ENCODE measurements at places on chromosomes 5 and 9.

- DNase-seq, result peak; percentile 93
These were observed 4.6 kb downstream of the TEX48 start for GRCh38 chr9:114677418-114677817.

- no peak for DNase-seq
These were observed 126.5 kb downstream of the MRPL36 start for GRCh38 chr5:1673042-1673677.

GRCh38 chr9:133604214-133604613, 5.0 kb downstream of the FAM163B start:
- DNase-seq, result no peak

DNA sequence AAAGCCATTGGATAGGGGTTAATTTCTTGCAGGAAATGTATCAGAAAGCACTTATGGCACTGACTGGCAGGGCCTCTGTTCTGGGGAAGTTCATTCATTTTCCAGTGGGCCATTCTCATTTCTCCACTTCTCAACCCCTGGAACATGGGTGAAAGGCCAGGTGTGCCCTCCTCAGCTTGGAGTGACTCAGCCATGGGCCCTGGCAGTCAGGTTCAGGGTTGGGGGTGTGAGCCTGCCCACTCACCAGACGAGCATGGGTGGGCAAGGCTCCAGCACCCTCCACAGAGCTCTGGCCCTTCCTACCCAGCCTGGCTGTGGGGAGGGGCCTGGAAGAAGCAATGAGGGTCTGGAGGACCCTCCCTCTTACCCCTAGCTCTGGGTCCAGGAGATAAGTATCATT, 174.4 kb downstream of the HSPA4 start:
- DNase-seq, result no peak

GRCh38 chr5:78992146-78992545, 7.0 kb upstream of the ARSB start:
- DNase-seq, result no peak

GRCh38 chr9:34687276-34688030, 3.6 kb downstream of the CCL19 start:
- DNase-seq, result no peak

DNA sequence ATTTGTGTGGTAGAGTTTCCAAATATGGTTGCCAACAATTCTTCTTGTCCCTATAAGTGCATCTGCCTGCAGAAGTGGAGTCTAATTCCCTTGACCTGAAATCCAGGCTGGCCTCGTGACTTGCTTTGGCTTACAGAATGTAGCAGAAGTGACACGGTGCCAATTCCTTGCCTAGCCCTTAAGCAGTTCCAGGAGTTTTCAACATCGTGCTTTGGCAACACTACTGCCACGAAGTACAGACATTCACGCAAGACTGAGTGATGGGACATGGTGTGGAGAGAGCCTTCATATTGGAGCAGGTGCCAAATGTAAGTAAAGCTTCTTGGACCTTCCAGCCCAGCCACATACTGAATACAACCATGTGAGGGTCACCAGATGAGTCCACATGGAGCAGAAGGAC, 92.9 kb upstream of the NEK6 start:
- DNase-seq, result no peak

GRCh38 chr5:95048628-95049027, 236.3 kb downstream of the MCTP1 start:
- no peak for DNase-seq

- DNase-seq, result no peak
These were observed 650 bp downstream of the GPR107 start for GRCh38 chr9:130054325-130054786.

DNA sequence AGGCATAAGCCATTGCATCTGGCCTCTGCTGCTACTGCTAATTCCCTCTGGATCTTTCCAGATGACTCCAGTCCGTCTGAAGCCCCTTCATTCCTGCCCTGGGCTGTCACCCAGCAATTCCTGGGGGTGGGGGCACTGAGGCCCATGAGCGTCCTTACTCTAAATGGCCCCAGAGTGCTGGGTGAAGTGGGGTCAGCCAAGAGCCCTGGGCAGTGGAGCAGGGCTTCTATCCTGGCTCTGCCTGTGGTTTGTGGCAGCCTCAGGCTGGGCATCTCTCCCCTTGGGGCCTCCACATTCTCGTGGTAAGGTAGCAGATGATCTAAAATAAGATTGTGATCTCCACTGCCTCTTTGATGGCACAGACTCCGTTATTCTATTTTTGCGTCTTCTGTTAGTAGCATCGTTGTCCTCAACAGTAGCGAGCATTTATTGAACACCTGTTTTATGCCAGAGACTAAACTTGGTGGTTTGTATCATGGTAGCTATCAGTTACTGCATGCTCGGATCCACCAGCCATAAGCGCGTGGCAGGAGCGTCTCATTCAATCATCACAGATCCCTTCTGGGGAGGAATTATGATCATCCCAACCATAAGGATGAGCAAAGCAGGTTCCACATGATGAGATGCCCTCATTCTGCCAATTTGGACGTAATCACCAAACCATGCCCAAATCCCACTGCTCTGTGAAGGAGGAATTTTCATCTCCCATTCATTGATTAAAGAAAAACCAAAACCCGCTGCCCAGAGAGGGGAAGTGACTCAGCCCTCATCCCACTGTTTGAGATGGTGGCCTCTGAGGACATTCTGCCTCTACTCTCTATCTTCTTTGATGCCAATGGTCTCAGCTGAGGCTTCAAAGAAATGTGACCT, 21.9 kb upstream of the DUSP1 start:
- DNase-seq, result no peak

DNA sequence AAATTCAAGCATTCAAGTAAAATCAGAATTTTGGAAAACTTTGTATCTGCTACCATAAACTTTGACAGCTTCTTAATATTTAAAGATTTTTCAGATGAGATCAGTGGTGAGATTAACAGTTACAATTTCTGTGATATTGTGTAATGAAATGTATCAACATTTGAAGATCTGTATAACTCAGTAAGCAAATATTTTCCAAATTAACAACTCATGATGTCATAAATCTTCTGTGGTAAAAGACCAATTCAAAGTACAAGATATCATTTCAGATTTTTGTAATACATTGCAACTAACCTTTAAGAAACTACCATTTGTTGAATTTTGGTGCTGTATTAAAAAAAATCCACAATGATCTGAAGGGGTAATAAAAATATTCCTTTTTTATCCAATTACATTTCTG, 352.2 kb downstream of the KIAA0825 start:
- DNase-seq, result no peak

GRCh38 chr5:96745844-96746531, 61.8 kb downstream of the ERAP1 start:
- DNase-seq, result no peak

GRCh38 chr9:4774209-4774608, 18.5 kb upstream of the RCL1 start:
- peak; percentile 36 for DNase-seq

DNA sequence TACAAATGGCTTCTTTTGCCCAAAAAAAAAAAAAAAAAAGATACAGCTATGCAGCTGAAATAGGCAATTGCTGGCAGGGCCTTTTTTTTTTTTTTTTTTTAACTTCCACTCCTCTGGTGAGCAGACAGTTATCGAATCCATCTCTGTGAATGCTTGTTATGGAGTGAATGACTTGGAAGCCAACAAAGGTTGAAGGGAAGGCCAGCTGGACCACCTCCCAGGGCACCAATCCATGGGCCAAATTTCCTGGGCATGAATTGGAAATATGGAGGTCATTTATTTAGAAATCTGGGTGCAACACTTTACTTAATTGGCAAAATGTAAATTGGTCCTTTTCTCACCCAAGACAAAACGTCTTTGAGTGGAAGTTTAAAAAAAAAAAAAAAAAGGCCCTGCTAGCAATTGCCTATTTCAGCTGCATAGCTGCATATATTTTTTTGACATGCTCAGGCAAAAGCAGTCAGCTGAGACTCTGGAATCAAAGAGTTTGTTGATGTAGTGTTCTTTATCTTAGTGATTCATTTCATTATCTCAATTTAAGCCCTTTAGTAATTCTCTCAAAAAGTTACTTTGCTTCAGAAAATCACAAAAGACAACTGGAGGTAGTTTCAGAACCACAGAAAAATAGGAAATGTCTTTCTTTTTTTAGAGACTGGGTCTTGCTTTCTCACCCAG, 392.2 kb upstream of the KLF4 start:
- DNase-seq, result no peak

DNA sequence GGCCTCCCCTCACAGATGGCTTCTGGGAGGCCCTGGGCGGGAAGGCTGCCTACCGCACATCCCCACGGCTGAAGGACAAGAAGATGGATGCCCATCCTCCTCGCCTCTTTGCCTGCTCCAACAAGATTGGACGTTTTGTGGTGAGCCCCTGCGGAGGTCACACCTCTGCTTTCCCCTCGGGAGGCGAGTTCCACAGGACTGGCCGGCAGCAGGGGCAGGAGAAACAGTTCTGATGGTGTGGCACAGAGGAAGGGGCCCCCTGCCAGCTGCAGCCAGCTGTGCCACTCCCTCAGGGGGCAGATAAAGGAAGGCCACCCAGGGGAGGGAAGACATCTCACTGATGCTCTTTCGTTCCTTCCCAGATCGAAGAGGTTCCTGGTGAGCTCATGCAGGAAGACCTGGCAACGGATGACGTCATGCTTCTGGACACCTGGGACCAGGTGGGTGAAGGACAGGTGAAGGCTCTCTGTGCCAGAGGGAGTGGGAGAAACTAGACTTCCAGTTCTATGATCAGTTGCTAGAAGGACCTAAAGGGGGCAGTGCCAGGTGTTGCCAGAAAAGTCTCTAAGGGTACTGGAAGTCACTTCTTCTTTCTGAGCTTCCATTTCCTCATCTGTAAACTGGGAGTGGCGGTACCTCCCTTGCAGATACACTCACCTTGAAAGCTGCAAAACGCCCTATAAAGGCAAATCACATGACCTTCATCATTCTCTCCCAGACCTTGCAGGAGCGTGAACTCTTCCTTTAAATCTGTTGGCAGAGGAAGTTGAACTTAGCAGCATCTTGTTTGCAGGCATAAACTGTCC, 41.0 kb downstream of the STOM start:
- no peak for DNase-seq

DNA sequence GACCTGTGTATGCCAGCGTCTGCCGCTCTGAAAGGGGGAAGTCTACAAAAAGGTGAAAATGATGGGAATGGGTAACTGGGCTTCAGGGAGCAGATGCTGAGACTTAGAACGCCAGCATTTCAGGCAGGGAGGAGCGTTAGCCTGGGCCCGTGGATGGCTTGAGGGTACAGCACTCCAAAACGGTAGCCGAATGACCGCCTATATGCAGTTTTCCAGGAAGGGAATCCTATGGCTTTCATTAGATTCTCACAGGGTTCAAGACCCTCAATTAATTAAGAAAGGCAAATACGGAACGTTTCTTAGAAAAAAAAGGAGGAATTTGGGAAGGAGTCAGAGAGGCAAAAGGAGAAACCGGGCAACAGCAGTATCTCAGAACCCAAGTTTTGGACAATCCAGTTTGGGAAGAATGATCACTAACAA, 639 bp downstream of the AMACR start:
- no peak for DNase-seq

- peak; percentile 49 for DNase-seq
These were observed 1.2 kb downstream of the LCN15 start for GRCh38 chr9:136762915-136763648.

All from A549 (cell line).